ENCODE measurements at places on chromosomes 6 and 20.

- no peak for DNase-seq
These were observed 38.3 kb downstream of the NINL start for GRCh38 chr20:25547063-25547462.

DNA sequence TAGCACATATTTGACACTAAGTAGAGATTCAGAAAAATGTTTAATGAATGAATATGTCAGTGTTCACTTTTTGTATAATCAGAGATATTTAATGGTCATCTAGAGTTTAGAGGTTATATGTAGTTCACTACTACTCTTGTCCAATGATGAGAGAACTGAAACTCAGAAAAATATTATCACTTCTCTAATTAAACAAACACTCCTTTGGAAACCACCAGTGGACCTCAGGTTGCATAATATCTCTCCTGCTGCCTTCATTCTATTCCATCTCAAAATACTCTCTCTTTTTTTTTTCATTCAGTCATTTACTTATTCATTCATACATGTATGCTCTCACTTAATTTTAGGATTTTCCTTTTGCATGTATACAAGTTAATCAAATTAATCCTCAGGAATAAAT is 423.1 kb upstream of the RNF217 start:
- DNase-seq, result no peak

GRCh38 chr6:146985111-146985510 is 219.1 kb upstream of the STXBP5 start:
- DNase-seq, result no peak

DNA sequence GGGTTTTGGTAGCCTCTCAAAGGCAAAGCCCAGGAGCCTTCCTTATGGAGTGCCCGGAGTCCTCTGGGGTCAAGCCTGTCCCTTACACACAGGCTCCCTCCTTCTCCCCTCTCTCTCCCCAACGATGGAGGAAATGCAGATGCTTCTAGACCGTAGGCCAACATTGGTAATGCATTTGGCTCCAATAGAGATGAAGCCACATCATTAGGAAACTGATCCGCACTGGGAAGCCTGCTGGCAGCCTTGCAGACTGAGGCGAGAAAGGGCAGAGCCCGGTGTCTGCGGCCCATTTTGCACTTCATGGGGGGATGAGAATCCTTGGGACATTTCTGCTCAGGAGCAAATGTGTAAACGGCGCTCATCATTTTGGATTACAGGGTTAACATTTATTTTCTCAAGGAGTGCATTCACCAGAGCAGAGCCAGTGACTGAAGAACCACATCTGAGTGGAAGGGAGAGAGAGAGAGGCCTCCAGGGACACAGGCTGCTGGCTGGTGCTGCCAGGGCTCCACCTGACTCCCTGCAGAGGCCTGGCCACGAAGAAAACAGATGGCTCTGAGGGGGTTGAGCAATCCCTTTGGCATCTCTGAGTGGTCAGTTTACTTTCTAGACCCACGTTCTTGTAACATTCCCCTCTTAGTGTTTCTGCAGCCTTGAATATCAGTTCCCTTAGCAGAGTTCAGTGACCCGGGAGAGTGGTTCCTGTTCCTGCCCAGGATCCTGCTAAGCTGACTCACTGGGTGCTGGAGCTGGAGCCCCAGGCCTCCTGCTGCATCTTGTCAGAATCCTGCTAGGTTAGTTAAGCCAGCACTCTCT is 4.4 kb upstream of the CST3 start:
- DNase-seq, result peak; percentile 91

DNA sequence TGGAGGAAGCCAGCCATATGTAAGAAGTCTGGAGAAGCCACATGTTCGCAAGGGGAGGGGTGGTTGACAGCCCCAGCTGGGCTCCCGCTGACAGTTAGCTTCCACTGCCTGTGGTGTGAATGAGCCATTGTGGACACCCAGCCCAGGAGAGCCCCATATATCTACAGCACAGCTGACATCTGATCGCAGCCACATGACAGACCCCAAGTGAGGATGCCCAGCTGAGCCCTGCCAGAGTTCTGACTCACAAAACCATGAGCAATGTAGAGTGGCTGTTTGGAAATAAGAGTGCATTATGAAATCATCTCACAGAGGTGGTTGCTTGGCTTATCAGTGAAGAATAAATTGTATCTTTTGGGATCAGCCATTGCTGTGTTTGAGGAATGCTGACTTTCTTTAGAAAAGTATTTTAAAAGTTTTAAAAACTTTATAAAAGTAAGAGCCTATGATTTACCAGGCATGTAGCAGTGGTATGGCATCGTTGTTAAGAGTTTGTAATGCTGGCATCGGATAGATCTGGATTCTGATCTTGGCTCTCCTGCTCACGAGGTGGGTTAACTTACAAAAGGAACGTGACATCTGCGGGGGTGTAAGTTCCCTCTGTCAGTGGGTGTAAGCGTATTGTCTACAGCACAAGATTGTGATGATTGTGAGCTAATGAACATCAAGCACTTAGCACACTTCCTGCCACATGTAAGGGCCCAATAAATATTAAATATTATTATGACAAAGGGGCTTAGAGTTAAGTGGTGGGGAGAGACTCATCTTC is 24.1 kb downstream of the CFAP61 start:
- peak; percentile 55 for DNase-seq

GRCh38 chr6:45696738-45697137 is 318.9 kb downstream of the CLIC5 start:
- no peak for DNase-seq

DNA sequence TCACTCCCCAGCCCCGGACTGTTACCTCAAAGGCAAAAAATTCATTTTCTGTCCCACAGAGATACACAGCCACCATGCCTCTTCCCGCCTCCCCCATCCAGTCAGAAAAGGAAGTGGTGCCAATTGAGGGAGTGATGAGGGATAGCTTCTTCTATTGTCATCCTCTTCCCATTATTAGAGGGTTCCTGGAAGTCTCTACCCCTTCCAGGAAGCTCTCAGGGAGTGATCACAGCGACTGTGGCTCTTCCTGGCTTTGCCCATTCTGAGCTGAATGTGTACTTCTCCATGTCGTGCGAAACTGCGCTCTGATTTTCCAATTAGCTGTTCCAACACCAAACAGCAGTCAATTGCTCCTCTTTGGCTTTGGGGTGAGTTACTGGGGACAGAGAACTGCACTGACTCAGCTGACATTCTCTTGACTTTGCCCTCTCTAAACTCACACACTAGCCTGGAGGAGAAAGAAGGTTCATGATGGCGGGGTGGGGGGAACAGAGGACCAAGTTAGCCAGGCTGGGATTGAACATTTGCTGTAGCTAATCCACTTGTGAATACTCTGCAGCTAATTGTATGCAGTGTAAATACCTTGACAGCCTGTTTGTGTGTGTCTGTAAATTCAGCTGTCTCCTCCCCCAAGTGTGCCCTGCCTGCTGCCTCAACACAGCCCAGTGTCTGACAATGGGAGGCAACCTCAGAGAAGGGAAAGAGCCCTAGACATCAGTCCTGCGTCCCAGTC is 2.4 kb upstream of the MDGA1 start:
- DNase-seq, result no peak

DNA sequence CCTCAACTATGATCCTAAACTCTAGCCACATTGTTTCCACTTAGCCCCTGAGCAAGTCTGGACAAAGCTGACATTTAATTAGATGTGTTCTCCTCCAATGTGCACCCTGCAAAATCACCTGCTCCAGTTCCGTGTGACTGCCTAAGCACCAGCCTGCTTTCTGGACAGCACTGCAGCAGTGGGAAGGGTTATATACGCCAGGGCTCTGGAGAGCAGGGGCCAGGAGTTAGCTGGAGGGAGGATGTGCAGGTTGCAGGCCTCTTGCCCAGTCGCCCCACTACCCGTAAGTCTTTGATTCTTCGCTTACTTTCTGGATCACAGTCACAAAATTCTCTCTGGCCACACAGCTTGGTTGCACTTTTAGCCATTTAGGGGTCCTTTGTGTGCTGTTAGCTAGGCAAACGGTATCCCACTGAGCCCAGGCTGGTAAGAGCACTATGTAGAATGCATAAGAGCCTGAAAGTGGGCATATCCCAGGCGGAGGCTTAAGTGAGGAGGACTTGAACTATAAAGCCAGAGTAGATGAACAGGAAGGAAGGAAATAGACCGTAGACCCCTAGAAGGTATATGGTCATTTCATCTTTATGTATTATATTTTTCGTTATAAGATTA is 10.7 kb upstream of the PLEKHG1 start:
- no peak for DNase-seq

GRCh38 chr6:170174771-170175643 is 115.9 kb downstream of the DLL1 start:
- DNase-seq, result no peak

DNA sequence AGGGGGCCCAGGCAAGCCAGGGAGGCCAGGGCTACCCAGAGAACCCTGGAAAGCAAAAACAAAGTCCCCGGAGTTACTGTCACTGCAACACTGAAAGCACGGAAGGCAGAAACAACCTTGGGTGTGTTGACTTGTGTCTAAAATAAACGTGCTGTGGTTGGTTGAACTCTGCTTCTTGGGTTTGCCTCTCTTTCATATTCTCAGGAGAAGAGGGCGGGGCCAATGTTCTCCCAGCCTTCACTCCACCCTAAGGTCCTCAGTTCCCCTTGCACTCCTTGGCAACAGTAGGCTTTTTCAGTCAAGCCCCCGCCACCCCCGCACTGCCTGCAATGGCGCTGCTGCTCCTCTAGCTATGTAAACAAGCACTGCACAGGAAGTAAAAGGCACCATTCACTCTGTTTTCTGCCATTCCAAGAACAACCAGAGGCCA is 60.9 kb downstream of the COL9A1 start:
- no peak for DNase-seq

DNA sequence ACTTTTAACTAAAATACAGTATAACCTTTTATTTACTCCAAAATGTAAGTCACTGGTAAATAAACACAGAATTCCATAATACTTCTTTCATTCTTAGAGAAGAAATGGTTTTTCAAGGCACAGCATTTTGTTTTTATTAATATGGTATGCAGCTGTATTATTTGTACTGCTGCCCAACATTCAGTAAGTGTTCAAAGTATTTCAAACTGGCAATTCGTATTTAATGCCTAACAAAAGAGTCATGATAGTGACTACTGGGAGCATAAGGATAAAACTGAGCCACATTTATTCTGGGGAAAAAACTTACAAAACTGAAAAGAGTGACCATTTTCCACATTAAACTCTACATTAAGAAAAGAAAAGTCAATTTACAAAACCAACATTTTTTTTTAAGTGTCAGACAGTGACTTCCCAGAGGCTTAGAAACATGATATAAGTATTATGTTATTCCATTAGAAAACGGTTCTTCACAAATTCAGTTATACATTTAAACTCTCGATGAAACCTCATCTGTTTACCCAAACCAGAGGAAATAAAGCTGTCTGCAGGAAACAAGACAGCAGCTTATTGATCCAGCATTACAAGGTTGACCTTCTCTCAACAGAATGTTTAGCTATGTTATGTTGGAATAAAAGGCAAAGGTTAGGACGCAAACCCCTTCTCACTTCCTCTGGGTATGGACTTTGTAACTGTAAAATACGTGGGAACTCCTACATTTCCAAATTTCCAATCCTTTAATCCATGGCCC is 24.3 kb downstream of the EPB41L2 start:
- peak; percentile 38 for DNase-seq

DNA sequence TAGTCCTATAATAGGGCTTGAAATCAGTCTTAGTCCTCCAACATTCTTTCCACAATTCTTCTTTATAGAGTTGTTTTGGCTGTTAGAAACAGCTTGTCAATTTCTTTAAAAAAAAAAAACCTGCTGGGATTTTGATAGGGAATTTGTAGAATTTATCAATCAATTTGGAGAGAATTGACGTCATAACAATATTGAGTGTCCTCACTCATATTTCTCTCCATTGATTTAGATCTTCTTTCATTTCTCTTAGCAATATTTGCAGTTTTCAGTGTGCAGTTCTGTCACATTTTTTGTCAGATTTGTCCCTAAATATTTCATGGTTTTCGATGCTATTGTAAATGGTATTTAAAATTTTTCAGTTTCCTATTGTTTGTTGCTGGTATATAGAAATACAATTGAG is 5.3 kb upstream of the LINC00237 start:
- no peak for DNase-seq

Measured in EL (cell line).